Right atrium auricular region (tissue), 2 donors: ENCODE measurements at places on chromosomes 4 and X. TPM values are rescaled to one million over a fixed set of nuclear protein-coding genes. Genes with fewer than 3 reads are reported as not detected.

DNA sequence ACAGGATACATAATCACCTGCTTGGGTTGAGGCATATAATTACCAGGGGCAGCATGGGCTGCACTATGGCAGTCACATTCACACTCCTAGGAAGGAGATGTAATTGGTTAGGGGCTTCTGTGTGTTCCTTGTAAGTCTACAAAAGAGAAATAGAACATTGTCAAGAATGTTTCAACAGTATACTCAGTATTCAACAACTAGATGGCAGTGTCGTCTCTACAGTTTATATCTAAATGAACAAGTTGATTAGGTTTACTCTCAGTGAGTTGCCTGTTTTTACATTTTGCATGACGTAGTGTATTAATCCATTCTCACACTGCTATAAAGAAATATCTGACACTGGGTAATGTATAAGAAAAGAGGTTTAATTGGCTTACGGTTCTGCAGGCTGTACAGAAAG, 50.5 kb upstream of the RAB33B start:
- H3K4me1 ChIP-seq, result no peaks in the 10 kb centered on the region
- H3K4me3 ChIP-seq, result no peak overlapping the region
- H3K27ac ChIP-seq, result no peak overlapping the region
- no peaks in the 10 kb centered on the region for H3K36me3 ChIP-seq

FABP2 gene
- total RNA-seq, result not detected

GRCh38 chr4:151144329-151145072, 45.1 kb downstream of the RPS3A start:
- DNase-seq, result no peak
- H3K36me3 ChIP-seq, result peaks cover 95% of the 10 kb centered on the region
- no peaks in the 10 kb centered on the region for H3K27me3 ChIP-seq
- no peak overlapping the region for H3K4me3 ChIP-seq

- H3K27me3 ChIP-seq, result no peaks in the 10 kb centered on the region
- H3K4me3 ChIP-seq, result no peak overlapping the region
- H3K27ac ChIP-seq, result no peak overlapping the region
- H3K36me3 ChIP-seq, result no peaks in the 10 kb centered on the region
Observed at GRCh38 chrX:118370921-118371624, 25.2 kb downstream of the WDR44 start.

SYTL4 gene
- 3.2 TPM for total RNA-seq

CTAG1B gene
- not detected for total RNA-seq

- H3K27me3 ChIP-seq, result no peaks in the 10 kb centered on the region
- DNase-seq, result no peak
- no peaks in the 10 kb centered on the region for H3K36me3 ChIP-seq
Observed at GRCh38 chr4:85113706-85114105, 147.2 kb upstream of the WDFY3 start.

GRCh38 chrX:71251466-71251973, 2.4 kb downstream of the ZMYM3 start:
- DNase-seq, result no peak
- H3K27me3 ChIP-seq, result no peaks in the 10 kb centered on the region
- peaks cover 15% of the 10 kb centered on the region for H3K4me1 ChIP-seq
- peaks cover 13% of the 10 kb centered on the region for H3K36me3 ChIP-seq

PITX2 gene
- total RNA-seq, result 0.24 TPM

FRMPD3 gene
- total RNA-seq, result 0.12 TPM

- H3K27ac ChIP-seq, result no peak overlapping the region
- H3K4me3 ChIP-seq, result no peak overlapping the region
- H3K4me1 ChIP-seq, result no peaks in the 10 kb centered on the region
- no peak for DNase-seq
- H3K36me3 ChIP-seq, result no peaks in the 10 kb centered on the region
Observed at GRCh38 chrX:8232406-8232805, 61.3 kb upstream of the VCX2 start.
